ENCODE measurements at places on chromosomes 3 and 15.

GRCh38 chr15:67296188-67296587 is 41.6 kb downstream of the IQCH start:
- no peak for DNase-seq

- DNase-seq, result no peak
Measured at GRCh38 chr3:98326945-98327344, 26.7 kb upstream of the OR5K4 start.

DNA sequence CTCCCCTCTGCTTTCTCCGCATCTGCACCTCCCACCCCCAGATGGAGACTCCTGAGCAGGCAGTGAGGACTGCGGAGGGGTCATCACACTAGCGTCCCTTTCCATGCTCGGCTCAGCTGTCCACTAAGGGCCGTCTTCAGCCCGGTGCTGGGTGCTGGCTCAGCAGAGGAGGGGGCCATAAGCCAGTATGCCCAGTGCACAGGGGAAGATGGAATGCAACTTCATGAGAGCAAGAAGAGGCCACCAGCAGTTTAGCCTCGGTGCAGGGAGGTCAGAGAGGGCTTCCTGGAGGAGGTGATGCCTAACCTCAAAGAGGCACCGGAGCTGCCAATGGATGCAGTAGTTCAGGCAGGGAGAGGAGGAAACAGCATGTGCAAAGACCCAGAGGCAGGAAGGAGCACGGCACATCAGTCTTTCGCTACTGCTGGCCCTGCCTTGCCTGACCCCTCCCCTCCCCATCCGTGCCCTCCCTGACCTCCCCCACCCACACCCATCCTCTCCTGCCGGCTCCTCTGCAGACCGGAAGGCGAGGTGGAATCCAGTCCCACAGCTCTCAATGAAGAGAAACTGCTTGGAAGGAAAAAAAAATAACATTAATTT is 15.2 kb upstream of the PLXND1 start:
- no peak for DNase-seq

DNA sequence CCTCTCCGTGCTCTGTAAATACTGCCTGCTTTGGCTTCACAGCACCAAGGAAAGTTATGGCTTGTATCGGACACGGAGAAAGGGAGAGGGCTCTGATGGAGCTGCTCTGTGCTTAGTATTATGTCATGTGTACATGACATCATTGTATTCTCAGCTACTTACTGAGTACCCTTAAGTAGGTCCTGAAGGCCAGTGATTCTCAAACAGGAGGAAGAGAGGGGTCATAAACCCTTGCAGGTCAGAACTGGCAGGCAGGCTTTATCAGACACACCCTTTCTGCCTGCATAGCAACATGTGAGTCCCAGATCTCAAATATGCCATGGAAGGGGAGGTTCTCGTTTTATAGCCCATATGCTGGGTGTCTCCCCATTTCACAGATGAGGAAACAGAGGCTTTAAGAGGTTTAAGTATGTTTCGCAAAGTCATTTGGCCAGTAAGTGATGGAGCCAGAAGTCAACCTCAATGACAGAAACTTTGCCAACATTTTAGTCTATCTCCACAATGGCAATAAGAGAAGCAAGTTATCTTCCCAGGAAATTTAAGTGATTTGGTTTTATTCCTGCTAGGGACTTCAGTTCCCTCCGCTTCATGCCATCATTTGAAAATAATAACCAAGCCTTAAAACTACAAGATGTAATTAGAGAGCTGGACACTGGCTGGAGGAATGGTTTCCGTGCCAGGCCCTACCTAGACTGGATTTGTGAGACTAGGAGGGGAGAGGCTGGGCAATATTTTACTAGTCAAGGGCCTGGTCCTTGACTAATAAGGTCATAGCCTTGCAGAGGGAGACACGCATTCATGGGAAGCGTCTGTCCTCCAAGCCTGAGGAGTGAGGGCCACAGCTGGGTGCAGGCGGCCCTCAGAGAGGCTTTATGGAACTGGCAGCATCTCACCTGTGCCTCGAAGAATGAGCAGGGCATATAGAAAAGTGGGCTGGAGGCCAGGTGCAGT is 133.0 kb downstream of the XXYLT1 start:
- DNase-seq, result no peak

DNA sequence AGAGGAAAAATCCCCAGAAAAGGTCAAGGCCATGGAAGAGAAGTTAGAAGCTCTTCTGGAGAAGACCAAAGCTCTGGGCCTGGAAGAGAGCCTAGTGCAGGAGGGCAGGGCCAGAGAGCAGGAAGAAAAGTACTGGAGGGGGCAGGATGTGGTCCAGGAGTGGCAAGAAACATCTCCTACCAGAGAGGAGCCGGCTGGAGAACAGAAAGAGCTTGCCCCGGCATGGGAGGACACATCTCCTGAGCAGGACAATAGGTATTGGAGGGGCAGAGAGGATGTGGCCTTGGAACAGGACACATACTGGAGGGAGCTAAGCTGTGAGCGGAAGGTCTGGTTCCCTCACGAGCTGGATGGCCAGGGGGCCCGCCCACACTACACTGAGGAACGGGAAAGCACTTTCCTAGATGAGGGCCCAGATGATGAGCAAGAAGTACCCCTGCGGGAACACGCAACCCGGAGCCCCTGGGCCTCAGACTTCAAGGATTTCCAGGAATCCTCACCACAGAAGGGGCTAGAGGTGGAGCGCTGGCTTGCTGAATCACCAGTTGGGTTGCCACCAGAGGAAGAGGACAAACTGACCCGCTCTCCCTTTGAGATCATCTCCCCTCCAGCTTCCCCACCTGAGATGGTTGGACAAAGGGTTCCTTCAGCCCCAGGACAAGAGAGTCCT is 9.0 kb downstream of the MAP1A start:
- no peak for DNase-seq

GRCh38 chr3:170634663-170635384 is 48.9 kb upstream of the SLC7A14 start:
- DNase-seq, result no peak

DNA sequence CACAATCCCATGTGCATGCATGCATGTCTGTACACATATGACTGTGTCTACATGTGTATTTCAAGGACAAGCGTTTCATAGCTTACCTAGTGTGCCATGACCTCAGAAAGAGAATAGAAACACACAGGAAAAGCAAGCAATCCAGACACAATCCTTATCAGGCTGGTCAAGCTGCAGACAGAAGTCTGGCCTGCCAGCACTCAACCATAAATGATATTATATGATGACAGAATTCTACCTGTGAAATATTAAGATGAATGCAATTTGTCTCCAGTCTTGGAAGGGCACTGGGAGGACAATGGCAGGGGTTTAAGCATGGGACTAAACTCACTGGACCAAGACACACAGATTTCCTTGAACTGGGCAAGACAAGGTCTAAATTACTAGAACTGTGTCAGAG is 50.9 kb upstream of the ARL6 start:
- no peak for DNase-seq

DNA sequence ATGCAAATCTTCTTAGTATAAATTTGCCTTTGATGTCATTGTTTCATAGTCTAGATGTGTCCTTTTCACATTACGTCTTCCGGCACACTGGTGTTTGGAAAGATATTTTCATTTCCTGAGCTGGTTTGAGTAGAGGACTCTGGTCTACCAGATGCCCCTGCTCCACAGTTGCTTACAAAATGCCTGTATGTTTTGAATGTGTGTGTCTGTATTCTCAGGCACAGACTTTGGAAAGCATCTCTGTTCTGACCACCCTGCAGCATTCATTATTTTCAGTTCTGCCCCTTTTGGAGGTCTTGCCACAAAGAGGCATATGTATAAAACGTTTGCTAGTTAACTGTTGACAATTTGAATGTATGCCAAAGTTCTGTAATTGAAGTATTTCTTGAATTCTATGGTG is 236.0 kb upstream of the GOLIM4 start:
- no peak for DNase-seq

DNA sequence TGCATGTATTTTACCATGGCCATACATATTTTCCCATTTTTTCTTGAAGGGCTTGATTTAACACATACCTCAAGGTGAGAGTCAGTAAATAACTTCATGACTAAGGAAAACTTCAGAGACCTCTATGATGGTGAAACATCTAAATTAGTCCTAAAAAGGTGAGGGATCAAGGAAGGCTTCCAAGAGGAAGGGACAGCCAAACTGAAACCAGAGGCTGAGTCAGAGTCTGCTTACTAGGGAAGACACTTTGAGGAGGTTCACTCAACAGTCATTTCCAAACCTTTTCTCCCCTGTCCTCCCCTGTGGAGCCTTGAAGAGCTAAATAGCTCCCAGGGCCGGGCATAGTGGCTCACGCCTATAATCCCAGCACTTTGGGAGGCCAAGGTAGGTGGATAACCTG is 206.6 kb downstream of the SHQ1 start:
- DNase-seq, result no peak

DNA sequence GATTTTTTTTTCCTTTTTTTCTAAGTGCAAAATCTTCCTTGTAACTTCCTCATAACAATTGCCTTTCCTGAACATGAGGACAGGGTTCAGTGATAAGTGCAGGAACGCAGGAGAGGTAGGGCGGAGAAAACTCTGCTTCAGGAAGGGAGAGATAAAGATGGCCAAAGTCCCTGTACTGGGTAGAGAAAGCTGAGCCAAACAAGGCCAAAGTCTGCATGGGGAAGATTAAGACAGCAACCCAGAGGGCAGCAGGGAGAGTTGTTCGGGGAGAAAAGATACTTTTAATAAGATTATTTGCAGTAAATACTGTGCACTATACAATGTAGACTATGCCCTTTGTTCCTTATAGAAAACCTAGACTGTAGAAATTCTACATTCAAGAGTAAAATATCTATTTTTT is 55.4 kb upstream of the LRRFIP2 start:
- DNase-seq, result no peak

DNA sequence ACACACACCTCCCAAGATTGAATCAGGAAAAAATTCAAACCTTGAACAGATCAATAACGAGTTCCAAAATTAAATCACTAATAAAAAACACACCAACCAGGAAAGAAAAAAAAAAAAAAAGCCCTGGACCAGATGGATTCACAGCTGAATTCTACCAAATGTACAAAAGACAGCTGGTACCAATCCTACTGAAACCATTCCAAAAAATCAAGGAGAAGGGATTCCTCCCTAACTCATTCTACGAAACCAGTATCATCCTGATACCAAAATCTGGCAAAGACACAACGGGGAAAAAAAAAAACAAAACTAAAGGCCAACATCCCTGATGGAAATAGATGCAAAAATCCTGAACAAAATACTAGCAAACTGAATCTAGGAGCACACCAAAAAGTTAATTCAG is 54.4 kb upstream of the SLC12A8 start:
- no peak for DNase-seq

DNA sequence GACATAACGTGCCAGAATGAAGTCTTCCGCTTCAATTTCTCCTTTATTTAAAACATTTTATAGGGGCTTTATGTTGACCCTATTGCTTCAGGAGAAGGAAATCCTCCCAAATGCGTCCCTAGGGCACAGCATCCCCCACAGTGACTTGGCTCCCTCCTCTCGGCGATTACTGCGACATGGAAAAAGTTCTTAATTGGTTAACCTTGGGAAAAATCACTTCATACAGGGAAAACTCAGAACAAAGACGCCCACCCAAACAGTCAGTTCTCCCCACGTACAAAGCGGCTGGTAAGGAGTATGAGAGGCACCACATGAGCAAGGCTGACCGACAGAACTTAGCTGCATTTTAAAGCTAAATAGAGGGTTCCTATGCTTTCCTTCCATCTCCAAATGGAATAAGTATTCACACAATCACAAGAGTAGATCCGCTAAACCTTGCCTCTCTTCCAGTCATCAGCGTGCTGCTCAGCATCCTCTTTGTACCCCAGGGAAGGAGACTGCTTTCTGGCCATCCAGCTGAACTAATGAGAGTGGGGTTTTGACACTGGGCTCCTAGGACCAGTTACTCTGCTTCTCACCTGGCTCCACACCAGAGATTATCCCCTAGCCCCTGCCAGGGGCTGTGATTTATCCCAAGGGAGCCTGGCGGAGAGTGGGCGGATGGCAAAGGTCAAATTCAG is 415.3 kb upstream of the WNT5A start:
- DNase-seq, result no peak

- no peak for DNase-seq
Measured at GRCh38 chr15:81264072-81264857, 59.7 kb downstream of the STARD5 start.

- no peak for DNase-seq
Measured at GRCh38 chr3:12392101-12392878, 92.0 kb upstream of the TSEN2 start.

DNA sequence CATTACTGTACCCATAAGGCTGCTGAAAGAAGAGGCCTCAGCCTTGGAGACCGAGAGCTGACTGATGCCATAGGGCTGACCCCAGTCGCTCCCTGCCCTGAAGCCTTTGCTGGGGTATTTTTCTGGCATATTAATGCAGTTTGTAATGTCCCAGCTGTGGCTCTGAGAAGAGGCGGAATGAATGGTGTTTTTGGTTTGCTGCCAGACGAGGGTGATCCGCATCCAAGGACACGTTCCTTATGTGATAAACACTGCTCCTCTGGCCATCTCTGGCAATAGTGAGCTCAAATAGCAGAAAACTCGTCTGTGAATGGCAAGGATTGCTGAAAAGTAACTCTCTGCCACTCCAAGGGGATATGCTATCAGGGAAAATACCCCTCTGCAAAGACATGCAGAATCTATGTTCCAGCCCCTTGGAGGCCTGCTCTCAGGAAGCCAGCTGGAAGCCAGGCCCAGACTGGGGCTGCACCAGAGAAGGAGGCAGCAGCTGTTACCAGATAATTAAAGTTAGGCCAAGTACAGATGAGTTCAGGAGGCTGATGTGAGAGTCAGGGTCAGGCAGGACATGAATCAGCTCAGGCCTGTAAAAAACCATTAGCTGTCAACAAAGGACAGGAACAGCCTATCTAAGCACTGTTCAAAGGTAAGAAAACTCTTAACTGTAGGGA is 28.9 kb upstream of the KLHL6 start:
- no peak for DNase-seq

DNA sequence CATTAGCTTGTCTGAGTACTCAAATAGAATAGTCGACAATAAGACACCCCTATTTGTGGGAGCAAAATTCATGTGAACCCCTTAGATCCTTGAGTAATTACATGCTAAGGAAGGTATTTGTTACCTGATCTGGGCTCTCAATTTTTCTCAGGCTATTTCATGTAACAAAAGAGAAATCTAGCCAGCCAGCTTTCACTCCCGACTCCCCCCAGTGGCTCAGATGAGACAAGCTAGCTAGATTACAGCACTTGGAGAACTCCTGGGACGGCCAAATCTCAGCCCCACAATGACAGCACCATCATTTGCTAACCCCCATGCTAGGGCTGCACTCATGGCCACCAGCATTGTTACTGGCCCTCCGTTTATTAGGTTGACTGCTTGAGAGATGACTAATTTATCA is 41.3 kb downstream of the GLDN start:
- no peak for DNase-seq

DNA sequence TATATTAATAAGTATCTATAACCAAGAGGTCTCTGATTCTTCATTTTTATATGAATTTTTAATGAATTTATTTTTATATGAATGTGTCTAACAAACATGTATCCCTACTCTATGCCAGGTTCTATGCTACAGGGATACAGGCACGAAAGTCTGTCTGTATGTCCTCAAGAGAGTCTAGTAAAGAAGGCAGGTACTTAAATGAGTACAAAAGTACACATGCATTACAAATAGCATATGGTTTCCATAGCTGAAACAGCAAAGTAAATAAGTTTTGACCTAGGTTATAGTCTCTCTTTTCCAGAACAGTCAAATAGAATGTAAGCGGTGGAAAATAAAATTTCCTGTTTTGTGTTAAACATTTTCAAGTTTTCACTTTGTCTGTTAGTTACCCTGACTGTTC is 13.3 kb upstream of the ABHD10 start:
- DNase-seq, result no peak

Data from activated CD4-positive, CD25-positive, alpha-beta regulatory T cell (primary cell).